ENCODE measurements at places on chromosomes 2 and 18.

- DNase-seq = no peak
Observed at GRCh38 chr2:44549099-44549471, 187.3 kb downstream of the CAMKMT start.

DNA sequence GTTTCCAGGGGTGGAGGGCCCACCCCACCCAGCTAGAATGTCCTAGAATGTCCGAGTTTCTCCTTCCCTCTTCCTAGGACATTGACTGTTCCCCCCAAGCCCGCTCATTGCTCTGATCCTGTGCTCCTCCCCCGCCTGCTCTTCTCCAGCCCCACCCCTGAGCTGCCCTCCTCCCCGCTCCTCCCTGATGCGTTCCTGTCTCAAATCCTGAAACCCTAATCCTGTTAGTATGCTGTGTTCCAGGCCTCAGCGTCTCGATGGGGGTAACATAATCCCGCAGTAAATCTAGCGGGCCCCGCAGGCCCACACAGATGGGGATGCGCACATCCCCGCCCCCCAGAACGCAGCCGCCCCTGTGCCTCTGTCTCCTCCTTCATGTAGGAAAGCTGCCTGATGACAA, 51.3 kb downstream of the NRP2 start:
- no peak for DNase-seq

- DNase-seq = no peak
Observed at GRCh38 chr18:34458410-34458977, 233.8 kb upstream of the NOL4 start.

DNA sequence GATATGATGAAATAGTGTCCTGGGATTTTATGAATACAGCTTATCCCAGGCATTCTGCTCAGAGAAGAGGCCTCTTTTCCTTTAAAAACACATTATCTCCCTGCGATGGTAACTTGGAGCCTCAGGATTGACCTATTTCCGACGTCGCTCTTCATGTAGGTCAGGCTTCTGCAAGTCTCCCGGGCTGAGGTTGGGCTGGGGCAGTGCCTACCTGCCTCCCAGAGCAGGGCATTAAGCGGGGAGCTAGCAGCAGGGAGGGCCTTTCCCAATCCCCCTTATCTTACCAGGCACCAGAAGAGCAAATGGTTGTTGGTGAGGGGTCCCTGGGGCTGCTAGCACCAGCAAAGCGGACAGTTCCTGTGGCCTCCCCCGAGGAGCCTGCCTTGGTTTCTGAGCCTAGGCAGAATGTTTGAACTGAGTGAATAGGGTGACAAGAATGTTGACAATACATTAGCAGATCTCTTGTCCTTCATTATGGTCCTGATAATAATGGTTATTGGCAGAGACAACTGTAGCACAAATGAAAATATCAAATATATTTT, 60.2 kb downstream of the TRPM8 start:
- DNase-seq = no peak

DNA sequence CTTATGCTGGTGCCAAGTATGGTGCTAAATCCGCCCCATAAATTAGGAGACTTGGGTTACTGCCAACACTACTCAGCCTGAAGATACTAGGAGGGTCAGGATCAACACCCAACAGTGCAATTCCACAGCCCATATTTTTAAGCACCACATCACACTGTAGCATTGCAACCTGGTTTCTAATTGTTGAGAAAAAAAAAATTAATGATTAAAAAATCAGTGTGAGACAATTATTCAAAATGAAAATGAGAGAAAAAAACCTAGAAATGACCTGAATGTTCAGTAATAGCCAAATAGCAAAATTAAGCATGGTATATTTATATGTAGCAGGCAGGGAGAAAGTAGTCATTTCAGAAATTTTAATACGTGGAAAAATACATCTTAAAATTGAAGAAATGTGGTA, 29.2 kb upstream of the HNRNPLL start:
- no peak for DNase-seq

GRCh38 chr2:207337234-207338219, 171.8 kb upstream of the KLF7 start:
- DNase-seq = peak; percentile 64

Measured in activated CD4-positive, alpha-beta T cell treated with anti-CD3 and anti-CD28 coated beads, Interleukin-10, Interleukin-2, amounts not matched to agents 100 ng/mL and 50 ng/mL, durations not matched to agents 16 hours and 8 hours (primary cell).